ENCODE measurements at places on chromosomes 16 and 17.

DNA sequence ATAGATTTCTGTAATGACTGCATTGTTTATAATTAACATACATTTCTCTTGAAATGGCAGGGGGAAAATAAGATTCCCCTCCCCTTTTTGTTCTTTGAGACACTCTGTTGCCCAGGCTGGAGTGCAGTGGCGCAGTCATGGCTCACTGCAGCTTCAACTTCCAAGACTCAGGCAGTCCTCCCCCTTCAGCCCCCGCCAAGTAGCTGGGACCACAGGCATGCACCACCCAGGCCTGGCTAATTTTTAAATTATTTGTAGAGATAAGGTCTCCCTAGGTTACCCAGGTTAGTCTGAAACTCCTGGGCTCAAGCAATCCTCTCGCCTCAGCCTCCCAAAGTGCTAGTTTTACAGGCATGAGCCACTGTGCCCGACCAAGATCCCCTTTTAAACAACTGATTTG, 67.7 kb downstream of the KATNIP start:
- no peak for DNase-seq

GRCh38 chr17:72426321-72426720, 305.5 kb downstream of the SOX9 start:
- no peak for DNase-seq

DNA sequence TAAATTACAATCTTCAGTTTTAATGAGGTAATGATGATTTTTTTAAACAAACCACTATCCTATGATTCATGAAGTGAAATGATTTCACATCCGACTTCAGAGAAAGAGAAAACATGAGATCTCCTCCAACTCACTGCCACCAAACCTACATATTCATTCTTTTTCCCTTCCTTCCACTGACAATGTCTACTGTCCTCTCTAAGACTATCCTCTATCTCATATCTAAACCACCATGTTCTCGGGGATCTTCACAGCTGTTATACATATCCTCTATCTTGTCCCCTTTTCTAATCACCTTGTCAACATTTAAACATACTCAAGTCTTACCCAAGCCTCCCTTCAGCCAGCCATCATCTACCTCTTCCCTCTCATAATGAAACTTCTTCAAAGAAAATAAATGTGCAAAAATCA, 53.5 kb downstream of the SMURF2 start:
- no peak for DNase-seq

DNA sequence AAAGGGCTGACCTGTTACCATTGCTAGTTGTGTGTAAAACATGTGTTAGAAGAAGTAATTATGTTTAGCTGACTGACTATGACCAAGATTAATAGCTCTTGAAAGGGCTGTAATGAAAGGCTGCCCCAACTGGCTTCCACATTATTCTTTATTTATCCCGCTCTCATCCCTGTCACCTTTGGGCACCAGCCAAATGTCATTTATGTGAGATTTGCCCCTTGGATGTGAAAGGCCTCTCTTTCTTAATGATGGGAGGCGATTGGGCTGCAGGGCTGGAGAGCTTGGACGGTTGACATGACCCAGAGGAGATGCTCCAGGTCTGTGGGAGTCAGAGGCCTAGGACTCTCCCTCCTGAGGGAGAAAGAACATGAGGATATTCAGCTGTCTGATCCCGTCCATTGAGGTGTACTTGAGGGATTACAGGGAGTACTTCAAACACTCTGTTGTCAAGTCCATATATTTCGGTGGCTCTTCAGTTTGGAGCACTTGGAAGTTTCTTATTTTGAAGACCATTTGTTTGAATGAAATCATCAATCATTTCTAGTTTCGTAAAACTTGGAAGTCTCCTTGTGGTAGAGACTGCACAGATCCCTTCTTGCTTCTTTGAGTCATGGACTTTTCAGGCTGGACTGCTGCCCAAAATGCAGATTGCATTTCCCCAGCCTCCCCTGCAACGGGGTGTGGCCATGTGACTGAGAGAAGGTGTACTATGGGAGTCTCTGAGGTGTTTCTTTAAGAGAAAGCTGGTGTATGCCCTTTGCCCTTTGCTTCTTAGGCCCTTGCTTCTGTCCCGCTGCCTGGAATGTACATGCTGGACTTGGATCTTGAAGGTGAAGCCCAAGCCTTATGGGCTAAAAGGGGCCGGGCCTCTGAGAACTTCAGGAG, 51.3 kb downstream of the FTO start:
- no peak for DNase-seq

DNA sequence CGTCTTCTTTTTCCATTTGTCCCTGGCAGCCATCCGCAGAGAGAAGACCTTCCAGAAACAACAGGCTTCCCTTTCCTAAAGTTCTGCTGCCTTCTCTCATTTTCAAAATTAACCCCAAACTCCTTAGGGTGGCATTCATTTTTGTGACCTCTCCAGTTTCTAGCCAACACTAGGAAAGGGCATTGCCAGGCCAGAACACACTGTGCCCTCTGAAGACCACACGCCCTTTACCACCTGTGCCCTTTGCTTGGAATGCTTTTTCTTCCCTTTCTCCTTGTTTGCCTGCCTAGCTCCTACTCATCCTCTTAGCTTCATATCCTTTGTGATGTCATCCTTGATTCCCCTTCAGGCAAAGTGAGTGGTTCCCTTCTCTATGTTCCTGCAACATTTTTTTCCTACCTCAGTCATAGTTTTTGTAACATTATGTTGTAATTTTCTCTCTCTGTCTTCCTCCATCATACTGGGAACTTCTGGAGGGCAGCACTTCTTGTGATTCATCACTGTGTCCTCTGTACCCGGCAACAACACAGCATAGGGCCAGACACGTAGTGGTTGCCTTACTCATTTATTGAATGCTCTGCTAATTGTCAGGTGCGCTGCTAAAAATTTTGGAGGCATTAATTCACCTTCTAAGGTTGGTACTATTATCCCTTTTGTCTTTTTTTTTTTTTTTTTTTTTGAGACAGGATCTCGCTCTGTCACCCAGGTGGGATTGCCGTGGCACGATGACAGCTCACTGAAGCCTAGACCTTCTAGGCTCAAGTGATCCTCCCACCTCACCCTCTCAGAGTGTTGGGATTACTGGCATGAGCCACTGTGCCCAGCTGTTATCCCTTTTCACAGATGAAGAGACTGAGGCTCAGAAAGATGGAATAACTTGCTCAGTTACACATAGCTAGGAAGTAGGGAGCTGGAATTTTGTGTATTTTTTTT, 1.0 kb downstream of the KAT8 start:
- DNase-seq: no peak

GRCh38 chr16:60642956-60643355, 1393.3 kb downstream of the CDH8 start:
- no peak for DNase-seq

- DNase-seq: no peak
Measured at GRCh38 chr17:50539762-50540559, 7.0 kb upstream of the SPATA20 start.

DNA sequence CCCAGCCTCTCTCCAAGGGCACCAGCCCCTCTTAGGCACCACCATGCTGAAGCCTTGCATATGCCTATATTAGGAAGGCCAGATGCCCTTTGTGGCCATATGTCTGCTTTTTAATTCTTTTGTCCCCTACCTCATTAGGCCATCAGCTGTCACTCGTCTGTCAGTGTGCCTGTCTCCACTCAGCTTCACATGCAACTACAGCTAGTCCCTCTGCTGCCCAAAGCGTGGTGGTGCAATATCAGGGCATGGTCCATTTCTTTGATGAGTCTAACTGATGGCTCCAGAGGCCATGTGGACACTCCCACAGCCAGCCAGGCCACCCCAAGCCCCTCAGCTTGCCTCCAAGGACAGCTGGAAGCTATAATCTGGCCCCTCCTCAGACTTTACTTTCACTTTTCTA, 36.3 kb downstream of the MYO18A start:
- DNase-seq: no peak

DNA sequence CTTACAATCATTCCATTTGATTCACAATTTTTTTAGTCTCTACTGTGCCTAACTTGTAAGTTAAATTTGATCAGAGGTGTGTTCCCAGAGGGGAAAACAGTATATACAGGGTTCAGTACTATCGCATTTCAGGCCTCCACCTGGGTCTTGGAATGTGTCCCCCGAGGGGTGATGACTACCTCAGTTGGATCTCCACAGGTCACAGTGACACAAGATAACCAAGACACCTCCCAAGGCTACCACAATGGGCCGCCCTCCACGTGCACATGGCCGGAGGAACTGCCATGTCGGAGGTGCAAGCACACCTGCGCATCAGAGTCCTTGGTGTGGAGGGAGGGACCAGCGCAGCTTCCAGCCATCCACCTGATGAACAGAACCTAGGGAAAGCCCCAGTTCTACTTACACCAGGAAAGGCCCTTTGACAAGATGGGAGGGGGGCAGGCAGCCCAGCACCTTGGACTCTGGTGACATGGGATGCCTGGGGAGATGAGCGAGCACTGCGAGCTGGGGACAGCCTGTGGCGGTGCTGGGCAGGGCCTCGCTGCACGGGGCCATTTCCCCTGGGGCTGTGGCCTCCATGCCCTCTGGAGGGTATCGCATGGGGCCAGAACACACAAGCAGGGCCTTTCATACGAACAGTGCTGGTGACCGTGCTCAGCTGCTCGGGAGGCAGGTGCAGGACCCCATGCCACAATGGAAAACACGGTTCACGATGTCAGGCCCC, 33.9 kb downstream of the PDIA2 start:
- no peak for DNase-seq

All from C1 segment of cervical spinal cord (tissue), 14 donors.